Pancreas (tissue), 10 donors: ENCODE measurements at places on chromosomes 11 and 22. TPM values are rescaled to one million over a fixed set of nuclear protein-coding genes. Genes with fewer than 3 reads are reported as not detected.

DNA sequence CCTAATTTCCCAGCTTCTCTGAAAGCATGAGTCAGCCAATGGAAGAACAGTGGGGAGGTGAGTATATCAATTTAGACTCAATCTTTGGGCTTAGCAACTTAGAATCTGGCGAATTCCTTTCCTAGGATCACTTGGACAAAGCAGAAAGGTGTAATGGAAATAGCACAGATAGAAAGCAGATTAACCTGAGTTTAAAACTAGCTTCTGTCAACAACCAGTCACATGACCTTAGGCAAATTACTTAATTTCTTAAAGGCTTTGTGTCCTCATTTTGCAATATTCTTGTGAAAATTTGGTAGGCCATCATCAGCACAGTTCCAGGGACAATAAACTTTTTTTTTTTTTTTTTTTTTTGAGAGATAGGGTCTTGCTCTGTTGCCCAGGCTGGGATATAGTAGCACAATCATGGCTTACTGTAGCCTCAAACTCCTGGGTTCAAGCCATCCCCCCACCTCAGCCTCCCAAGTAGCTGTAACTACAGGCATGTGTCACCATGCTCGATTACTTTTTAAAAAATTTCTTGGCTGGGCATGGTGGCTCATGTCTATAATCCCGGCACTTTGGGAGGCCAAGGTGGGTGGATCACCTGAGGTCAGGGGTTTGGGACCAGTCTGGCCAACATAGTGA lies 40.8 kb upstream of the PCF11 start:
- H3K27me3 ChIP-seq: no peaks in the 10 kb centered on the region
- H3K4me1 ChIP-seq: no peaks in the 10 kb centered on the region
- no peaks in the 10 kb centered on the region for H3K36me3 ChIP-seq
- H3K4me3 ChIP-seq: no peak overlapping the region
- no peak overlapping the region for H3K27ac ChIP-seq

DNA sequence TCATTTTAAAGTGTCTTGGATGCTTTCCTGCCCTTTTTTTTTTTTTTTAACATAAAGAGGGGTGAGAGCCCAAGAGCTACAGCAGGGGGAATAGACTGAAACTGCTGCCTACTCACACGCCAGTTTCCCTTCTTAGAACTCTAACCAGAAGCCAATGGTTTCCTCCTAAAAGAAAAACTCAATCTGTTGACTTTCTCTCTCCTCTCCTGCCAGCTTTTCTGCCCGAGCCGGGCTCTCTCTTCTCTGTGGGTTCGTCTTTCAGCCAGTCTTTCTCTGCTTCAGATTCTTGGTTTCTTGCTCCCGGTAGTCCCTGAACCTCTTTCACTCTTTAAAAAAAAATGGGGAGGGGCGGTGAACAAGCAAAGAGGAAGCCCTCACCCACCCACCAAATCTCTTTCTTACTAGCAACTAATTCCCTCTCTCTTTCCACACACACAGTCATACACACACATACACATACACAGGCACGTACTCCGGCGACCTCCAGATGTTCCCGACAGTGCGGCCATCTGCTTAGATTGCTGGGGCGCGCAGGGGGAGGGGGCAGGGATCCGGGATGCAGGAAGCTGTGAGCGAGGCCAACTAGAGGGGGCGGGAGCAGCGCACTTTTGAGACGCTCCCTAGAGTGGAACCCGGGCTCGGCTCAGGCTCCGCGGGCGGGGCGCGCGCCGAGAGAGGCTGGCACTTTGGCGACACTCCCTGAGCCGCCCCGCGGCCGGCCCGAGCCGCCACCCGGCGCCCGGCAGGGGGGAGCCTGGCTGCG lies 444 bp upstream of the TSKU start:
- no peaks in the 10 kb centered on the region for H3K36me3 ChIP-seq
- H3K4me3 ChIP-seq: no peak overlapping the region
- H3K27ac ChIP-seq: peak overlapping the region; percentile 78
- H3K4me1 ChIP-seq: no peaks in the 10 kb centered on the region

The MMP13 gene
- 0.12 TPM for total RNA-seq

- no peak for DNase-seq
- H3K4me1 ChIP-seq: no peaks in the 10 kb centered on the region
- no peaks in the 10 kb centered on the region for H3K27me3 ChIP-seq
Observed at GRCh38 chr11:64052436-64052835, 16.7 kb downstream of the FLRT1 start.

DNA sequence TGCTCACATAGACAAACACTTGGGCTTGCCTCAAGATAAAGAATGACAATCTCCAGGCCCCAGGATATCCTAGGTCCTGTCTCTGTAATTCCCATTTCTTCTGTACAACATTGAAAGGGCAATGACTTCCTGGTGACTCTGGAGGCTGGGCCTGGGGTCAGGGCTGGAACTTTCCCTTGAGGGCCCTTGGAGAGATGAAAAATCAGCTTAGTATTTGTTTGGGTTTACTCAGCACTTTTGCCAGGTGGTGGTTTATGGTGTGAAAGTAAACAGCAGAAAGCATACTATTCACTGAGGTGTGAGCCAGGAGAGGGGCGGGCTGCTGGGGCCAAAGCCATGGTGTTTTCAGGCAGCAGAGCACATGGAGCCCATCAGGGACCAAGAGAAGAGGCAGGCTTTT lies 214.7 kb upstream of the NARS2 start:
- no peak for DNase-seq
- H3K36me3 ChIP-seq: no peaks in the 10 kb centered on the region
- no peaks in the 10 kb centered on the region for H3K4me1 ChIP-seq
- no peaks in the 10 kb centered on the region for H3K27me3 ChIP-seq

- H3K27ac ChIP-seq: no peak overlapping the region
- H3K4me3 ChIP-seq: no peak overlapping the region
- no peaks in the 10 kb centered on the region for H3K36me3 ChIP-seq
Observed at GRCh38 chr11:130213143-130213978, 53.8 kb downstream of the ST14 start.

DNA sequence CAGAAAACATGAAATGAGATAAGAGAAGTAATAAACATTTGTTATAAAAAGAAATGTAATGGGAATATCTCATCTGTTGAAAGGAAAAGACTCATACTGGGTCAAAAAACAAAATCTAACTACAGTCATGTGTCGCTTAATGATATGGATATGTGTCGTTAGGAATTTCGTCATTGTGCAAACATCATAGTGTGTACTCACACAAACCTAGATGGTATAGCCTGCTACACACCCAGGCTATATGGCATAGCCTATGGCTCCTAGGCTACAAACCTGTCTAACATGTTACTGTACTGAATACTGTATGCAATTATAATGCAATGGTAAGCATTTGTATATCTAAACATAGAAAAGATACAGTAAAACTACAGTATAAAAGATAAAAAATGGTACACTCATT lies 89.8 kb upstream of the ZC3H12C start:
- H3K36me3 ChIP-seq: no peaks in the 10 kb centered on the region
- H3K4me3 ChIP-seq: no peak overlapping the region
- no peak overlapping the region for H3K27ac ChIP-seq
- H3K27me3 ChIP-seq: no peaks in the 10 kb centered on the region
- H3K4me1 ChIP-seq: no peaks in the 10 kb centered on the region
